AG09309 (cell line): ENCODE measurements at places on chromosomes 3 and 15.

DNA sequence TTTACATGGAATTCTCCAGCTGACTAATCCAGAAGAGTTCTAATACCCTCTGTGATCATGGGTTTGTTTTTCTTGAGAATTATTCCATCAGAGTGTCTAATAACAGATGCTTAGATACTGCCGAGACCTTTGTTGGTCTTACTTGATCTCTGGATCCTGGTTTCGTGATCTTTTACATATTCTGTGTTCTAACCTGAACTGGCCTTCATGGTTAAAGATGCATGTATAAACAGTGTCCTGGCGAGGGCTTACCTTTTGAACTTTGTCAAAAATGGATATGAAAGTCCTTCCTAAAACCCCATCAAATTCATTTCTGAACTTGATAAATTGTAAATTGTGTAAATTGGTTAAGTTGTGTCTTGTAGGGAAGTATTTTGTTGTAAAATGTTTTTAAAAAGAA is 24.8 kb downstream of the UBE2Q2 start:
- no peak for DNase-seq

- DNase-seq, result no peak
Observed at GRCh38 chr3:194067949-194068362, 68.0 kb upstream of the HES1 start.

DNA sequence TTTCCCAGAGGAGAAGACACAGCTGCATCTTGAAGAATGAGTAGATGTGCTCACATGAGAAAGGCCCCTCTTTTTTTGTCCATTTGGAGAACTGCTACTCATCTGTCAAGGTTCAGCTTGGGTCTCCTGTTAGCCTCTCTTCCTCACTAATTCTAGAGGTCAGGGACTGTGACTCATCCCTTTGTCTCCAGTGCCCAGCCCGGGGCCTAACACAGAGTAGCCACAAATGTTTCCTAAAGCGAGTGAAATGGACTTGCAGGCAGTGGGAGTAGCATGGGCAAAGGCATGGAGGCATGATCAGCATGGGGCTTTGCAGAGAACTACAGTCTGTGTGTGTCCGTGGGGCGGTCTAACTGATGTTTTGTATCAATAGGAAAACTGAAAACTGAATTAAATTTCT is 33.9 kb upstream of the MRPS22 start:
- DNase-seq, result no peak

- no peak for DNase-seq
Observed at GRCh38 chr15:91917686-91918360, 64.3 kb downstream of the SLCO3A1 start.

GRCh38 chr3:23612296-23612891 is 193.4 kb upstream of the UBE2E1 start:
- DNase-seq, result no peak

GRCh38 chr15:63948436-63948835 is 97.8 kb downstream of the DAPK2 start:
- no peak for DNase-seq

- no peak for DNase-seq
Observed at GRCh38 chr3:167110901-167111300, 269.2 kb downstream of the ZBBX start.

DNA sequence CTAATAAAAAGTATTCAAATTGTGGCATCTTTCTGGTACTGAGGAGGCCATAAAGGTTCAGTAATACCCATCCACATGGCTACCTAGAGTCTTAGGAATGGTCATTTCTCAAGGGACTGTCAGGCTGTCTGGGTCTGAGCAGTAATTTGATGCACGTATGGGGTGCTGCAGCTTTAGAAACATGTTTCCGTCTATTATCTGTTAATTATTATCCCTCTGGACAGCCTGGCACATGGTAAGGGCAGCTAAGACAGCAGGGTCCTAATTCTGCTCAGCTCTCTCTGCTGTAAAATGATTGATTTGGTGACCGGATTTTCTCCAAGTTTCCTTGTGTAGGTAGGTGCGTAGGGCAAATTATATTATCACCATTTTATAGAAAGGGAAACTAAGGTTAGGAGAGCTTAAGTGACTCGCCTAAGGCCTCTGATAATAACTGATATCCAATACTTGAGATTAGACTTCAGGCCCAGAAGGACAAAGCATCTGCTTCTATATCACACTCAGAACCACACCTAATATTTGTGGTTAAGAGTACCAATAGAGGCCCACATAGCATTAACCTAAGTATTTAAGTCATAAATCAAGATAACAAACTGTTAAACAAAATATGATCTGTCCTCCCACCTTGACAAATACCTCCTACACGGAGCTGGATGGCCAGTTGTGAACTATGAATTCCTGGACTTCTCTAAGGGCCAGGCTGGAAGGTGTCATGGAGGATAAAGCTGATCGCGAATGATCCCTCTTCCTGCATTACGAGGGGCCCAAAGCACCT is 2.9 kb upstream of the RAP2B start:
- no peak for DNase-seq

- DNase-seq, result no peak
Observed at GRCh38 chr15:22961762-22962161, 18.4 kb downstream of the CYFIP1 start.

GRCh38 chr3:124383846-124384466 is 346.3 kb upstream of the UMPS start:
- no peak for DNase-seq

- no peak for DNase-seq
Observed at GRCh38 chr3:100891033-100891432, 102.2 kb downstream of the ABI3BP start.

DNA sequence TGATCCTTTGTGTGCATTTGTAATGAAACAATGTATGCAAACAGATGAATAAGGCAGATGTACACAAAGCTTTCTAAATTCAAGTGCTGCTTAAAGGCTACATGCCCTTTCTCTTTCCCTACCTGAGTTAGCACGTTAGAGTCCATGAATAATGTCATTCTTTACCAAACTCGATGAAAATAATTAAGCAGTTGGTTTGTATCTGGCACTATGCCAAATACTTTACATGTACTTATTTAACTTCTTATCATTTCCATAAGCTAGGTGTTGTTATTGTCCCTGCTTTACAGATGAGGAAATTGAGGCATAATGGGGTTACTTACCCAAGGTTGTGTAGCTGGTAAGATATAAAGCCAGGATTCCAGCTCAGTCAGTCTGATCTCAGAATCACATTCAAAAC is 2.4 kb downstream of the GPR171 start:
- no peak for DNase-seq

GRCh38 chr3:144151983-144152382 is 180.4 kb downstream of the DIPK2A start:
- DNase-seq, result no peak
